ENCODE measurements at places on chromosomes 1 and 21.

DNA sequence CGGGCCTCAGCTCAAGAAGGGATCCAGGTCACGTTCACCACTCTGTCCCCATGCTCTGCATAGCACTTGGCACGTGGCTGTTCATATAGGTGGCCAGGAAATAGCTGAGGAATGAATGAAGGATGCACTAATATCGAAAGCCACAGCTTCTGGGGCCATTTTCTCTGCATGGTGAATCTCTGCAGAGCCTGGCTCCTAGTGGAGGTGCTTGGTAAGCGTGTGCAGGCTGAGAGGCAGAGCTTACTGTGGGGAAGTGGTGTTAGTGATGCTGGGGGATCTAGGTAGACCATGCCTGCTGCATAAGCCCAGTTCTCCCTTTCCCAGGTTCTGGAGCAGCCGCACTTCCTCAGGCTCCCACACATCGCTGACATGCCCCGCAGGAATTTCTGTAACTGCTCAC lies 8.3 kb downstream of the CSRP1 start:
- DNase-seq: no peak

- no peak for DNase-seq
Observed at GRCh38 chr21:40840401-40841125, 6.4 kb downstream of the DSCAM start.

GRCh38 chr1:117370071-117370470 lies 2.8 kb downstream of the MAN1A2 start:
- DNase-seq: no peak

DNA sequence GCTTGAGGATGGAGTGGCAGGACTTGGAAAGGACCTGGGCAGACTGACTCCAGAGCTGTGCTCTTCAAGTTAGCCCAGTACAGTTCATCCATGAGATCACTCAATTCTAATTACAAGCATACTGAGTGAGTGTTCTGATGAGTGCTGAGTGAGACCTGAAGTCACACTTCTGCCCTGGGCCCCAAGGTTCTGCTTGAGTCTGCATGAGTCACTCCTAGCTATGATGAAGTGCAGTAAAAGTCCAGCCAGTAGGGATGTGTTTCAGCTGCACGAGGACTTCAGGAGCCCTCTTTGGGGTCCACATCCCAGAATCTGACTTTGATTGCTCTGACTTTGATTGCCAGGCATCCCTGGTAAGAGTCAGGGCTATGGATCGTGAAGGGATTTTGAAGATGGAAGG lies 35.8 kb downstream of the PLEKHA6 start:
- DNase-seq: no peak

DNA sequence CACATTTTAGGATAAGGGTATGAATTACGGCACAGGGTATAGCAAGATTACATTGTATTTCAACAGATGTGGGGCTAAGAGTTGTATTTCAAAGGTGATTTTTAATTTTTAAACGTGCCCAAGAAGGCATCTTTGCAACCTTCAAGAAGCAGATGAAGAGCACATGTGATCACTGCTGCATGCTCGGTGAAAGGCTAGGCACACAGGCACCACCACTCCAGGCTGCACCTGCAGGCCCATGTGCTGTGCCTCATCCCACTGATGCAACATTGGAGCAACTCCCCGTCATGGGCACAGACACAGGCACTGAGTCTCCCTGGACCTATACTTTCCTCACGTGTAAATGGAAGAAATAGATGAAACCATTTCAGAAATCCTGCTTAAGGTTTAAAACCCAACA lies 23.5 kb downstream of the UBE2G2 start:
- DNase-seq: no peak

DNA sequence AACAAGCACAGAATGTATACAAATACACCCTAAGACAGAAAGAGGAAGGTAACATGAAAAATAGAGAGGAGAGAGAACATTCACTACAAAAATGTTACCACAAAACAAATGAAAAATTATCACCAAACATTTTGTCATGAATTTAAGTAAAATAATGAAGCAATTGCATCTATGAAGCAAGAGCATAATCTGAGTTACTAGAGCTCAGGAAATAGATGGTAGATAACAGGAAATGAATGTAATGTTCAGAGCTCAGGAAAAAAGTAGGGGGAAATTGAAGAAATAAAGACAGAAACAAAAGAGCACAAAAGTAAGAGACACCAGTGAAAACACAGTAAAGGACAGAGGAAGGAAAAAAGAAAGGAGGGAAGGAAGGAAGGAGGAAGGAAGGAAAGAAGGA lies 19.4 kb downstream of the SEC16B start:
- no peak for DNase-seq

DNA sequence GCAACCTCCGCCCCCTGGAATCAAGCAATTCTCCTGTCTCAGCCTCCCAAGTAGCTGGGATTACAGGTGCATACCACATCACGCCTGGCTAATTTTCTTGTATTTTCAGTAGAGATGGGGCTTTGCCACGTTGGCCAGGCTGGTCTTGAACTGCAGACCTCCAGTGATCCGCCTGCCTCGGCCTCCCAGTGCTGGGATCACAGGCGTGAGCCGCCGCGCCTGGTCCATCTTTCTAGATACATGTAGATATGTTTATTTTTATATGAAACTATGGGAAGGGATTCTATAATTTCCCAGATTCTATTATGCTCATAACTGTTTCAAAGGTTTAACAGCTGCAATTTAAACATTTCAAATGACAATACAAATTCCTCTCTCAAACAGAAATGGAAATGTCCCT lies 27.1 kb downstream of the CLCC1 start:
- DNase-seq: no peak

- DNase-seq: no peak
Observed at GRCh38 chr1:210259561-210259960, 27.0 kb downstream of the SERTAD4 start.

- no peak for DNase-seq
Observed at GRCh38 chr1:226440512-226440911, 32.6 kb upstream of the PARP1 start.

DNA sequence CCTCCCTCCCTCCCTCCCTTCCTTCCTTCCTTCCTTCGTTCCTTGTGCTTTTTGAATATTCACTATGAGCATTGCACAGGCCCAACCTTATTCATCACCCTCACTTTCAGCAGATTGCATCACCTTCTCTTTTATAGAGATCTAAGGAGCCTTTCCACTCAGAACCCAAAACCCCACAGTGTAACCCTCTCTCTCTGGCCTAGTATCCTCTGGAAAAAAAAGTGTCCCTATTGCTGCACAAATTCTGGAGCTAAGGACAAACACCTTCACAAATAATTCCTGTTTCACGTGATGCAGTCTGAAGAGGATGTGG lies 25.6 kb downstream of the OR10J5 start:
- DNase-seq: no peak

DNA sequence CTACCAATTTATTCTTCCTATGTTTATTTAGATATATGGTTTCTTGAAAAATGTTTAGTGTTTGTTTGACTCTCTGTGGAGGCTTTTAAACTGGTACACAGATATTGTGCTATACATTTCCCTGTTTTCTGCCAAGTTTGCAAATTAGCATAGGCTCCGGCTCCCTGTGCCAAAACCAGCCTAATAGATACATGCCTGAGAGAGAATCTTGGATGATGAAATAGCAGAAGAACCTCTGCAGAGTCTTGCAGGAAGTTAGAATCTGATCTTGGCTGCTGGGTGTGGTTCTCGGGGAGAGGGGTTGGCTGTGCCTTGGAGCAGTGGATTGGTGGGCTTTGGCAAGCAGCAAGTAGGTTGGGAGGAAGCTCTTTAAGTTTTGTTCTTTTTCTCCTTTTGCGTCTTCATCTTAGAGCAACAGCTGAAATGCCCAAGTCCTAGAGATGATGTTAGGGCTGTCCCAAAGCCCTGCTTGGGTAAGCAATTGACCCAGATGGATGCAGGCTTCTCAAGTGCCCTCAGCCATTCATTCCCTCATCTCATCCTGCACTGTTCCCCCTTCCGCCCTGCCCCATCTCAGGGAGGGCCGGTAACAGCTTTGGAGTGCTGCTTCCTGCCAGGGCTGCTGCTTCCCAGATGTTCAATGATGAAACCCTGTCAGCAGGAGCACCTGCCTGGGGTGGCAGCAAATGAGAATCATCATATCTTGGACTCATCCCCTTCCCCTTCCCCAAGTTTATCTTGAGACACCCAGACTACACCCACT lies 9.3 kb downstream of the PLA2G2A start:
- DNase-seq: no peak

GRCh38 chr1:157162345-157162744 lies 24.1 kb upstream of the ETV3 start:
- no peak for DNase-seq

DNA sequence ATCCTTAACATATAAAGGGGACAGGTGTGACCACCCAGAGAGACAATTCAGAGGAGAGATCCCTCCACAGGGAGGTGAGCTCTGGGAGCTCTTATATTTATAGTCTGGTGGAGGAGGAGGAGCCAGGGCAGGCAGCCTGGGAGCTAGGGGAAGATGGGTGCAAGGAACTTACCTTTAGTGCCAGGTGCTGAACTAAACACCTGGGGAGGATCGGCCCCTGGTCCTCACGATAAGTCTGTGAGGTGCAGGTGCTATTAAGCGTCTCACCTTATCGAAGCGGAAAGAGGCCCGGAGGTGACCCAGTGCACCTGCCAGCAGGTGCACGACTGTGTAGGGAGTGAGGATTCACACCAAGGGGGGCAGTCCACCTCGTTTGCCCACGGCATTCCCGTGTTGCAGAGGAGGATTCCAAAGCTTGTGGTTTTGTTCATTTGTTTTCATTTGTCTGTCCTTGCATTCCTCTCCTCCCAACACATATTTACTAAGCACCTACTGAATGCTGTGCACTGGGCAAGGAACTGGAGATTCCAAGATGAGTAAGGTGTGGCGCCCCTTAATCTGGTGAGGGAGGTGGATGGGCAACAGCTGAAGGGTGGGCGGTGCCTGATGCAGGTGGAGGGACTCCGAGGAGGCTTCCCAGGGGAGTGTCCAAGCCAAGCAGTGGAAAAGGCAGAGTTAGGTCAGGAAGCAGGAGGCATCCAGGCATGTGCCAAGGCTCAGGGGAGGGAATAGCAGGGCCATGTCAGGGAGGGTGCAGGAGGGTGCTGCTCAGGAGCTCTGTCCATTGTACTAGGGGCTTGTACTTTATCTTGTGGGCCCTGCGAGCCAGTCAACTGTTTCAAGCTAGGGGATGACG lies 11.5 kb downstream of the ARHGEF10L start:
- DNase-seq: no peak

All from stimulated activated CD4-positive, alpha-beta T cell treated with anti-CD3 and anti-CD28 coated beads, Interleukin-1b, Interleukin-23, amount 100 ng/mL, for 1 hour (primary cell).